ENCODE measurements at places on chromosomes 5 and 9. TPM values are rescaled to one million over a fixed set of nuclear protein-coding genes. Genes with fewer than 3 reads are reported as not detected.

DNA sequence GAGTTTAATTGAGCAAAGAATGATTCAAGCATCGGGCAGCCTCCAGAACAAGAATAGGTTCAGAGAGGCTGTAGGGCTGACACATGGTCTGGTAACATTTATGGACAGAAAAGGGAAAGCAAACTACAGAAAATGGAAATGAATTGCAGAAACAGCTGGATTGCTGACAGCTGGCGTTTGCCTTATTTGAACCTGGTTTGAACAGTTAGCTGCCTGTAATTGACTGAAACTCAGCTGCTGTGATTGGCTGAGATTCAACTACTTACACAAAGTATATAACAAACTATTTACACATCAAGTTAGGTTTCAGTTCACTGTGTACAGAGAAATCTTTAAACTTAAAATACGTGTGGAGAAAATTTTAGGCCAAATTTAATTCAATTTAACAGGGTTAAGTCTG is 441.7 kb downstream of the PRELID2 start:
- no peak for DNase-seq

GRCh38 chr5:51389288-51389576 is 6.0 kb downstream of the ISL1 start:
- no peak for DNase-seq

DNA sequence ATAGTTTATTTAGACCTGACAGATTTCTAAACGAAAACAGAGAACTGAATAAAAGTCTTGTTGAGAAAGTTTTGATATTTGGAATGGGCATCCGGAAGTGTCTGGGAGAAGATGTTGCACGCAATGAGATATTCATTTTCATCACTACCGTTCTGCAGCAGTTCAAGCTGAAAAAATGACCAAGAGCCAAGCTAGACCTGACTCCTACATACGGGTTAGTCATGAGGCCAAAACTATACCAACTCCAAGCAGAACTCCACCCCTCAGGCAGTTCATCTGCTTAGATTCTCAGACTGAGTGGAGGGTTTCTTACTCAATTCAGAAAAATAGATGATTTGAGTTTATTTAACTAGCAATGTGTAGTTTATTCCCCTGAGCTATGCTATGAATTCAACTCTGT is 95.4 kb upstream of the ANXA1 start:
- no peak for DNase-seq

GRCh38 chr9:79195879-79196278 is 375.9 kb upstream of the TLE4 start:
- no peak for DNase-seq

The RNF183 gene
- total RNA-seq: 0.43 TPM

The C9orf152 gene
- not detected for total RNA-seq

GRCh38 chr5:172466062-172466461 is 11.7 kb upstream of the SH3PXD2B start:
- no peak for DNase-seq

DNA sequence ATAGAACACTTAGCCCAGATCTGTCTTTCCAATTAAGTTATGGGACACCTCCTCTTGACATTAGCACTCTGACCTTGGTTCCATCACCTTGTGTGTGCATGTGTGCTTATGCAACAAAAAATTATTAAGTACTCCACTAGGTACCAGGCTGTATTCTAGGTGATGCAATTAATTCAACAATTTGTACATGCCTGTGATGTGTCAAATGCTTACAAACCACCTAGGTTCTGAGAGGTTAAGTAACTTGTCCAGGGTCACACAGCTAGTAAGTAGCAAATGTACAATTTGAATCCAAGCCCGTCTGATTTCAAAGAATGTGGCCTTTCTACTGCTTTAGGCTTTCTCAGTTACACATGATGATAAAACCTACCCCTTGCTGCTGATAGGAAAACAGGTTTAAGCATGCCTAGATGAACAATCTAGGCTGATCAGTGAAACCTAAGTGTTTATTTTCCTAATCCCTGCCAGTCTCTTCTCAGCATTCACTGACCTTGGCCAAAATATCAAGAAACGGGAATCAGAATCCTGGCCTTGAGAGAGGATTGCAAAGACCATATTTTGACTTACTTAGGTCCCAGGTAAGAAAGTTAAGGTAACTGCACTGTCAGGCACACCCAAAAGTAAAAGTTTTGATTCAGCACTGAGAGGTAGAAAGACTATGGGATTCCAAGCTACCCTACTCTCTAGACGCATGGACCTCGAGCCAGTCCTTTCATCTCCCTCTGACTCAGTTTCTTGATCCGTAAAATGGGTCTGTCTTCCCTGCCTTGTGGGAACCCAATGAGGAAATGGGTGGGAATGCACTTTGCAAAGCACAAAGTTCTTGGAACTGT is 1.0 kb downstream of the TBC1D2 start:
- DNase-seq: no peak

Data from stomach (tissue), 19 donors.